ENCODE measurements at places on chromosomes 1 and 21.

- DNase-seq: no peak
Observed at GRCh38 chr1:163973586-163973985, 585.4 kb upstream of the PBX1 start.

DNA sequence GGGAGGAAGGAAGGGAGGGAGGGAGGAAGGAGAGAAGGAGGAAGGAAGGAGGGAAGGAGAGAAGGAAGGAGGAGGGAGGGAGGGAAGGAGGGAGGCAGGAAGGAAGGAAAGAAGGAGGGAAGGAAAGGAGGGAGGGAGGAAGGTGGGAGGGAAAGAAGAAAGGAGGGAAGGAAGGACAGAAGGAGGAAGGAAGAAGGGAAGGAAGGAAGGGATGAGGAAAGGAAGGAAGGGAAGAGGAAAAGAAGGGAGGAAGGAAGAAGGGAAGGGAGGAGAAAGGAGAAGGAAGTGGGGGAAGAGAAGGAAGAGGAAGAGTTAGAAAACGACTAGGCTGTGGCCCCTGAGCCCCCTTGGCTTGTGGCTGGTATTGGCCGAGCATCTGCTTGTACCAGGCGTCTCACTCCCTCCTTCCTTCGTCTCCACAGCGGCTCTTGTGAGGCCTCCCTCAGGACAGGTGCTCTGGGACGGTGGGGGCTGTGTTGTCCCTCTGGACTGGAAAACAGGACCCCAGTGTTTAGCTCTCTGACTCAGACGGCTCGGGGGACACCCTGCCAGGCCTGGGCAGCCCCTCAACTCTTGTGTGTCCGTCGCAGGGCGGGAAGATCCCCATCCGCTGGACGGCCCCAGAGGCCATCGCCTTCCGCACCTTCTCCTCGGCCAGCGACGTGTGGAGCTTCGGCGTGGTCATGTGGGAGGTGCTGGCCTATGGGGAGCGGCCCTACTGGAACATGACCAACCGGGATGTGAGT lies 36.2 kb upstream of the C1QA start:
- no peak for DNase-seq

GRCh38 chr1:7493711-7494454 lies 277.2 kb upstream of the VAMP3 start:
- no peak for DNase-seq

DNA sequence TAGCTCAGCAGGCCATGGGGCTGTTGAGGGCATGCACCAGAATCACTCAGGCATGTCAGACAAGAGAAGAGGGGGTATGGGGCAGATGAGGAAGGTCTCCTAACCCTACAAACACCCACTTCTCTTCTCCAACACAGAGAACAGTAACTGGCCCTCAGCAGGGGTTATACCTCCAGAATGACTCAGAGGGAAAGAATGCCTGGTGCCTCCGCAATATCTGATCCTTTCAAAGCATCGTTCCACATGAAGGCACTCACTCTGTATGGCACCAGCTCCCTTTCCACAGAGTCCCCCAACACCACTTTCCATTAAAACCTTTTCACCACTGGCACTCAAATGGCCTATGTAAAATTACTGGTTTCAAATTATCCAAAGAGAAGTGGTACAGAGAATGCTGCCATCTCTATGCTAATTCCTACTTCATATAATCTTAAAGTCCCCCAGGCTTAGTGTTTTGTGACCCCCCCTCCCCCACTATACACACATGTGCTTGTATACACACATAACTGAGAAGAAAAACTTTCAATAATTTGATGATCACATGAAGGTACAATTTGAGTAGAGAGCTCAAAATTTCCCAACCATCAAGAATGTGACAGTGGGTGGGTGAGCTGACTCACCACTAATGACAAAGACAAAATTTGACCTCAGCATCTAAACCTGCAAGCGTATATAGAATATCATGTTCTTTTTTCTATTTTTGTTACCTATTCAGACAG lies 91.5 kb downstream of the SIPA1L2 start:
- DNase-seq: no peak

GRCh38 chr1:39128959-39129358 lies 75.5 kb upstream of the MACF1 start:
- no peak for DNase-seq

DNA sequence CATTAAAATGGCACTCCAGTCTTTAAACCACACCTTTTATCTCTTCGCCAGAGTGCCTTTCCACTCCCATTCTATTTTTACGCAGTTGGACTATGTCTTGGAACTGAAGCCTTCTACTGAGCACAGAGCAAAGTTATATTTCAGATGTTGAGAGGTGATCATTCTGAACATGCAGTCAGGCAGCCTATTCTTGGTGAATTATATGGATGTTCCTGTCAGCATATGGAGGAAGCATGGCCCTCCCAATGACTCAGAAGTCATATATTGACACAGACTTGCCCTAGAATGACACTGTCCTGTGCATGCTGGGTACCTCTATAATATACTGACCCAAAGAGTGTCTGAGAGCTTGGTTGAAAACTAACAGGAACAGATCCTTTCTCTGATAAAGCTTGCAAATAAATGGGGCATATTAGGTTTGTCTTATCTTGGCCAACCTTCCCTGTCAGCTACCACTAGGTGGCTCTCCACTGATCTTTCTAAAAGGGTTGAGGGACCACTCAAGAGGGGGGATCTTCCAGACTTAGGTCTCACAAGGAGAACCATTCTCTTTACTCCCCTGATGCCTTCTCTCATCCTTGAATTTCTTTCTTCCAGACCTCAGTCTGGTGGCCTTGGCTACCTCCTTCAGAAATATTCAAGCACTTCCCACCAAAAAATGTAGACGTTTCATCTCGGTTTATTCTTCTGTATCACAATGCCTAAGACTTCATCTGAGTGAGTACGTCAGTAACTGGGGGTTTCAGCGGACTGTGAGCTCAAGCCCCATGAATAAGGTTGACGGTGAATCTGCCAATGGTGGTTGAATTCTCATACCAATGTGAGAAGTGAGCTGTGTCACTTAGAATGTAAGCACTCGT lies 11.8 kb upstream of the ALG14 start:
- peak; percentile 70 for DNase-seq

GRCh38 chr1:50917138-50918137 lies 42.6 kb downstream of the FAF1 start:
- no peak for DNase-seq

DNA sequence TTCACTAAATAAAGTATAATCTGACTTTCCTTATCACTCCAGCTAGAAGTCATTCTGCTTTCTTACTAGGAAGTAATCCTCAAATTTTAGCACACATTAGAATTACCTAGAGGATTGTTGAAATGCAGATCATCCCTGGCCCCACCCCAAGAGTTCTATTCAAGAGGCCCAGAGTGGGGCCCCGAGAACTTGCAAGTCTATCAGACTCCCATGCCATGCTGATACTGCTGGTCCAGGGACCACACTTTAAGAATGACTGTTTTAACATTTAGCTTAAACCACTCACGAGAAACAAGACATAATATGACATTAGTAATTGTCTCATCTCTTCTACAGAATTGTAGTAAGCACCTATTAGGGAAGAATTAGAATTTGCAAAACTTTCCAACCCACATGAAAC lies 7.7 kb upstream of the SYNJ1 start:
- DNase-seq: no peak

DNA sequence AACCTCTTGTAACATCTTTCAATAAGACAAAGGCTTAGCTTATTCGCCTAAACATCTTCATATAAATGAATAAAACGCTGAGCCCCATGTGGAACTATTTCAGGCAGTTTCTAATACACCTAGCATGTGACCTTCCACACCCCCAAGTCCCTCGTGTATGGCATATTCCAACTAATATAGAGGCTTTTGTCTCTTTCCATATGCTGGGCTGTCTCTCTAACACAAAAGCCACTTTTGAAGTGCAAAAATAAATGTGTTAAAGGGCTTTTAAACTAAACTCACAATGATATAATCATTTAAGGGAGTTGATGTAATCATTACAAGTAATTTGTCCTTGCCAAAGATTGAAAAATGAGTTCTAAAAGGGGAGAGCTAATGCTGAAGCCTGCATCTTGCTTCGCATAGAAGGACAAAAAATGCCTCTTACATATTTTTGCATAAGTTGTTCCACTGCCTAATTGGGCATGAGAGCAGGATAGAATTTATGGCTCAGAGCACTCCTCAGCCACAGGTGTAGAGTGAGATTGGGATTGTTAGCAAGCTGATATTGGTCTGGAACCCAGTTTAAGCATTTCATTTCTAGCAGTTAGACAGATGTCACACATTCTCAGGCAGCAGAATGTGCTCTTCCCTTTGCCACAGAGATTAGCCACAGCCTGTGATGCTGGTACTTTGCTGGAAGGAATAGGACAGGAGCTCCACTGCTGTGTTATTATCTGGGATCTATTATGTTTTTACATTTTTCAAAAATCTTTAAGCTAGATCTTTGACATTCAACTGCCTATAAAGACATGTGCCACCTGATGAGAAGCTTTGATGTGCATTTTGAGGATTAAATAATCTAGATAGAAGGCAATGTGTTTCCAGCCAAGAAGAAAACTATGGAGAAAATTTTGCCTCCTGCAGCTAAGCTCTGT lies 1044.4 kb downstream of the ADGRL2 start:
- DNase-seq: no peak

GRCh38 chr21:34986561-34987500 lies 62.3 kb downstream of the RUNX1 start:
- DNase-seq: peak; percentile 41

DNA sequence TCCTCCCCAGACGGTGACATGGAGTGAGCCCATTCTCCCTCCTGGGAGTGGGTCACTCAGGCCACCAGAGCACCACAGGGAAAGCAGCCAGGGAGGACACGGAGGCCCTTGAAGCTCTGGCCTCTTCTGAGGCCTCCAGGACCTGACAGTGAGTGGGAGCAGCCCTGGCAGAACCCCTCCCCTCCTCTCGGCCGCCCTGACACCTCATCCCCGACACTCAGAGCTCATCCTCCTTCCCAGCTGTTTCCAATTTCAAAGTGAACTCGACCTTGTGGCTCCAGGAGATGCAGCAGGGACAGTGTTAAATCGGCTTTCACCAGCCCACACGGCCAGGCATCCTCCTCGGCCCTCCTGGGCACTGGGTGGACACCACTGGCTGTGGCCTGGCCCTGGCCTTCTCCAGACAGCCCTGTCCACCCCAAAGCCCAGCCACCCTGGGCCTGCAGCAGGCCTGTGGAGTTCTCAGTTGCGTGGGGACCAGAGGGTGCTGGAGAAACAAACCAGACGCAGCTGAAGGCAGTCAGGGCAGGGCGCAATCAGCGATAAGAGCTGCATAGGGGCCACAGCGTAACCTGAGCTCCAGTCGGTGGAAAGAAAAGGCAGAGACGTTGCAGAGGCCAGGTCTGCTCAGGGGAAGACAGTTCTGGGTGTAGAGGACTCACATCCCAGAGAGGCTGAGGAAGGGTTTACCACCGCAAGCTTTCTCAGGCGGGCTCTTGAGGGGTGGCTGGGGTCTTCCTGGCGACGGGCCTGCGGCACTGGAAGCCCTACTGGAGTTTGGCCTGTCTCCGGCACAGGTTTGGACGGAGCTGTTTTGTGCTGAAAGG lies 27.1 kb downstream of the FTCD start:
- DNase-seq: no peak

DNA sequence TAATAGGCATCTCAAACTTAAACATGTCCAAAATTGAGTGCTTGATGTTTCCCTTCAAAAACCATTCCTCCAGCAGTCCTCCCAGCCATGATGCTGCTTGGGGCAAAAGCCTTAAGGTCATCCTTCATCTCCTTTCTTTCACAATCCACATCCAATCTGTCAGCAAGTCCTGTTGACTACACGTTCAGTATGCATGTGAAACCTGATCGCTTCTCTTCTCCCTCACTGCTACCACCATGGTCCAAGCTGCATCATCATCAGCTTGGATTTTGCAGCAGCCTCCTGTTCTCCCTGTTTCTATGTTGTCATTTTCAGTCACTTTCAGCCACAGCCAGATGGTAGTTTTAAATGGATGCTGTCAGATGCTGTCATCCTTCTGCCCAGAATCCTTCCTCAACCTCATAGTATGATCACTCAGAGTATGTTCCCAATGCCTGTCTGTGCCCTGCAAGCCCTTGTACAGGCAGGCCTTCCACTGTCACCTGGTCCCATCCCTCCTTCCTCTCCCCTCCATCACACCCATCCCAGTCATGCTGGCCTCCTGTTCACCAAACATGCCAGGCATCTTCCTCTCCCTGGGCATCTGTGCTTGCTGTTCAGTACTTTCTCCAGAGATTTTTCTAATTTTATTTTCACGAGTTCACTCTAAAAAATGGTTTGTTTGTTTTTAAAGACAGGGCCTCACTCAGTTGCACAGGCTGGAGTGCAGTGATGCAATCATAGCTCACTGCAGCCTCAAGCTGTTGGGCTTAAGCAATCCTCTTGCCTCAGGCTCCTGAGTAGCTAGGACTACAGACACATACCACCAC lies 66.0 kb downstream of the SYDE2 start:
- peak; percentile 49 for DNase-seq

GRCh38 chr1:150089846-150090520 lies 22.4 kb downstream of the VPS45 start:
- peak; percentile 24 for DNase-seq

DNA sequence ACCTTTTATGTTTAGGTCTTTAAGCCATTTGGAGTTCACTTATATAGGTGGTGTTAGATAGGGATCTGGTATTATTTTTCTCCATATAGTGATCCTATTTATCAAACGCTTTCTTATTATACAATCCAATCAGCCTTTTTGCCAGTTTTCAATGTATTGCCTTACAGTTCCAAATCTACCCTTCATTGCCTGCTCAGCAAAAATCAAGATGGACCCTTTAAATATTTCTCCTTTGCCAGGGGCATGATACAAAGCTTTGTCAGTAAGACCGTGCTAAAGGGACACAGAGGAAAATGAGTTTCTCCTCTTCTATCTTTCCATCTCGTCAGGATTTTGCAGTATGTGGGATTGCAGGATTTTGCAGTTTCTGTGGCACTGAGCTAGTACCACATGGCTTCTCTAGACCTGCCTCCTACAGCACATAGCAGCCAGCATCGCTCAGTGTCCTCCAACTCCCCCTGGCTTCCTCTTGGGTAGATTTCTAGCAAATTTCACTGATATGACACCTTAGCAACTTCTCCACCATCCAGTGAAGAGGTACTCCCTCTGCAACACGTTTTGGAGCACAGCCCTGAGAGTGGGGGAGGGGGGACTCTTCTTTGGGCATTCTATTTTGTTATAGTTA lies 22.5 kb upstream of the CAP1 start:
- DNase-seq: no peak

- peak; percentile 69 for DNase-seq
Observed at GRCh38 chr1:200258447-200259375, 151.1 kb downstream of the ZNF281 start.

- peak; percentile 11 for DNase-seq
Observed at GRCh38 chr1:180854001-180854400, 58.7 kb upstream of the KIAA1614 start.

GRCh38 chr1:29162025-29162424 lies 19.7 kb downstream of the SRSF4 start:
- no peak for DNase-seq
